ENCODE measurements at places on chromosomes 2 and 18.
A peak's percentile ranks its signal among the peaks of the same experiment; 100 is the strongest.

- no peak for DNase-seq
Observed at GRCh38 chr2:158975271-158975921, 7.0 kb downstream of the TANC1 start.

GRCh38 chr2:33810046-33810835, 211.1 kb upstream of the FAM98A start:
- no peak for DNase-seq

DNA sequence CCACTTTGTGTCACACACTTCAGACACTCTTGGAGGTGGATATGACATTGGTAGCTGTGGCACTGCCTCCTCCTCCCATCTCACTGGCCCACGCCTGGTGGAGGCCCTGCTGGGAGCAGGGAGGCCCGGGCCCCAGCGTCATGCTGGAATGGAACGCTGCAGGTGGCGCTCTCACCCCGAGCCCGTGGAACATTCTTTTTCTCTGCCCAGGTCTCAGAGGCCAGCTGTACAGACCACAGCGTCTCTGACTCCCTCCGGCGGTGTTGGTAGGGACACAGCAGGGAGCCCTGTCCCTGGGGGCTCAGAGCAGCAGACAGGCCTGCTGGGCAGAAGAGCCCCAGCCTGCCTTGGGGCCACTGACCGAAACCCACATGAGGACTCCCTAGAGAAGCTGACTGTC, 218.1 kb downstream of the TWIST2 start:
- peak; percentile 22 for DNase-seq

GRCh38 chr2:6885551-6885950, 8.0 kb downstream of the RSAD2 start:
- no peak for DNase-seq

DNA sequence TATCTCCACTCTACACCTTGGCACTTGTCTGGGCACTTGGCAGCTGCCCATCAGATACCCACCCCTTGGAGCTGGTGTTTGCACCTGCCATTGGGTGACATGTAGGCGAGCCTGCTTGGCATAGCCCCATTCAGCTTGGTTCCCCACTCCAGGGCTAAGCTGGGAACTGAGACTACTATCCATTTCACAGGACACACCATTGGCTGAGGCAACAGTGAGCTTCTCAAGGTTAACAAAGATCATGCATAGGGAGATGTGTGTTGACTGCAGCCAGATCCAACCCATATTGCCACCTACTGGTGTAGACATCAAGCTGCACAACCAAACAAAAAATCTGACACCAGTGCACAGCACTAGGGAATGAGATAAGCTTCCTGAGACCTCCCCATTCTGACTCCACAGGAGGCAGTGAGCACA, 1389.8 kb upstream of the TMEFF2 start:
- DNase-seq, result no peak

All from posterior cingulate gyrus (tissue), 11 donors.